ENCODE measurements at places on chromosomes 3 and 15. TPM values are rescaled to one million over a fixed set of nuclear protein-coding genes. Genes with fewer than 3 reads are reported as not detected.

DNA sequence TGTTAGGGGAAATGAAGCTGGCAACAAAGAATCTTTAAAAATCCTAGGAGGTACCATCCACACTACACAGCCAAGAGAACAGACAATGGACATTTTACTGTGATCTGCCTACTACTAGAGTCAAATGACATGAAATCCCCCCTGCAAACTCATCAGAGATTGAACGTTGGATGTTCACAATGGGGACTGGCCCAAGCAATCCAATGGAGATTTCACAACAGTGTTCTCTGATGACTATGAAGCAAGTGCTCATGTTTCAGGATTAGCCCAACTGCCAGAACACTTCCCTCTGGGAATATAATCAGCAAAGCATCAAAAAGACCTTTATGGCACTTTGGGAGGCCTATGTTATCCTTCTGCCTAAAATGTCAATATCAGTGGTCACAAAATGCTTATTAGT, 97.8 kb downstream of the IGSF11 start:
- no peak for DNase-seq

MCF2L2 gene
- total RNA-seq, result 2.0 TPM

DNA sequence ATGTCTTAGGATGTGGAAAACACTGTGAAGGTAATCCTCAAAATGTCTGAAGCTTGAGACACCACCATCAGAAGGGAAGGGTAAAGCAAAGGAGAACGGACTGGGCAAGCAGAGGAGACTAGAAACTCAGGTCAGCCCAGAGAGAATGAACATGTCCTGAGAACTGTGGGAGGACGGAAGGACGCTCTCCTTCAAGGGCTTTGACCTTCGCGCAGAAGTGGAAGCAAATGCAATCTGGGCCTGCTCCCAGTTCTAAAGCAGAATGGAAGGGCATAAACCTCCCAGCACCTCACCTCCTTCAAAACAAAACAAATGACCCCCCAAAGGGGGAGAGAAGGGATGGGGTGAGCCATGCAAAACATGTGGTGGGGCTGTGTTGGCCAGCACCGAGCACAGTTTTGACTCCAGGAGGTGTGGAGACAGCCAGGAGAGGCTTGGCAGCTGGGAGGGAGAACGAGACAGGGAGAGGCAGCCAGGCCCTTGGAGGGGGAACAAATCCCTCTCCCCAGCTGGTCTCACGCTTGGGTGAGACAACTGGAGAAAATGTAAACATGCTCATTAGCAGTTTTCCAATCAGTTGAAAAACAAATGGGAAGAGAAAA, 222.4 kb upstream of the WNT5A start:
- peak; percentile 84 for DNase-seq

GRCh38 chr3:126351086-126351770, 6.0 kb downstream of the KLF15 start:
- no peak for DNase-seq

GRCh38 chr15:89109238-89109637, 21.0 kb downstream of the ABHD2 start:
- no peak for DNase-seq

GRCh38 chr15:100762913-100763834, 116.5 kb upstream of the ALDH1A3 start:
- DNase-seq, result peak; percentile 91

GRCh38 chr3:5725801-5726200, 538.3 kb downstream of the EDEM1 start:
- DNase-seq, result no peak

DNA sequence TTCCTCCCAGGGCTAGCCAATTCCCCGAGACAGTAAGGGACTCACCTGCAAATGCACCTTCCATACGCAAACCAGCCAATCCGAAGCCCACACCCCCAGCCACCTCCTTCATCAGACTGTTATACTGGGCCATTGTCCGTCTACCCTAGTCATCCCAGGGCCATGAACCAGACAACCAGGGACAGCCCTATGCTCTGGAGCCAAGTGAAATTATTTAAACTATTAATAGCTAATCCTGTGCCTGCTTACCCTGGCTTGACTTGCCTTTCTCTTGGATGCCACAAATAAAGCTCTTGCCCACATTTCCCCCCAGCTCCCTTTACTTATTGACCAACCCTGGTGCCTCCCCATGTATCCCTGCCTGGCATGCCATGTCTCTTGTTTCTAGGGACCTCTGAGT, 4.0 kb upstream of the CHRNB4 start:
- no peak for DNase-seq

DNA sequence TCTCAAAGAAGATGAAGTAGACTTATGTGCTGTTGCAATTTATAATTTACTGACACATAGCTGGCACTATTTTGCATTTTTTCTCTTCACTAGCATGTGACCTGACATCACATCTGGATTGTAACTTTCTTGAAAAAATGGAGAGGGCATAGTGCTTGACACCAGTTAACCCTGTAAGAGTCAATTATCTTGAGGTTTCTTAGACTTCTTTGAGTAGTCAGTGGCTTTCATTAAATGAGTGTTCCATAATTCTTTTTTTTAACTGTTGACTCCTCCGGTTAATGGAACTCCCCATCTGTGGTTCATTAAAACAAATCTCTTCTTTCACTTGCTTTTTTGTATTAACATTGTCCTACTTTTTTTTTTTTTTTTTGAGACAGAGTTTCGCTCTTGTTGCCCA, 16.9 kb upstream of the PRKCI start:
- DNase-seq, result no peak

CGNL1 gene
- total RNA-seq, result 38.3 TPM

DNA sequence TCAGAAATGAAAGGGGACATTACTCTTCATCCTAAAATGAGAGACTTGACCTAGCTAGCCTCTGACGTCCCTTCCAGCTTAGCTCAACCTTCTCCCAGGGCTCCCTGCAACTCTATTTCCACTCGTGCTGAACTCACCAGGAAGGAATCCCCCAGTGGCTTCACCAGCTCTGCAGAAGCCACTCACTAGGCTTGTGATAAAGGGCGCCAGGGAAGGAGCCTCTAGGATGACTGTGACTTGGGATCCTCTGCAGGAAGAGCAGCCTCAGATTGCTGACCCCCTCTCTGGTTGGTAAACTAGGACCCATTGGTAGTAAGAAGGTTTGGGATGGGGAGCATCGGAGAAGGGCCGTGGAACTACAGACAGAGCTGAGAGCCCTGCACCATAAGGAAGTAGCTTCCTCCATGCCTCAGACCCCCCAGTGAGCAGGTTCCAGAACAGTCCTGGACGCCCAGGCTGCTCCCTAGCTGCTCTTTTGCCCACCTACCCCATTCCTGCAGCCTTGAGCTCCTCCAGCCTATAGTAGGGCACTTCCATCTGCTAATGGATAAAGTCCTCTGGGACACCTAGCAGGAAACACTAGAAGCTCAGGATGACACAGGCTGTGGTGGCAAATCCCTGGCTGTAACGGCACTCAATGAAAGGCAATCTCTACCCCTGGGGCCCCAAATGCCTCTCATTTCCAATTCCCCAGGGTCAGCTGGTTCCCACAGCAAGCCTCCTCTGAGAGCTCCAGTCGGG, 26.0 kb downstream of the PLA2G4F start:
- DNase-seq, result no peak

NOX5 gene
- 0.74 TPM for total RNA-seq

- DNase-seq, result no peak
Measured at GRCh38 chr3:20071175-20071574, 30.9 kb downstream of the KAT2B start.

- no peak for DNase-seq
Measured at GRCh38 chr3:159032311-159032710, 230.5 kb downstream of the MFSD1 start.

DNA sequence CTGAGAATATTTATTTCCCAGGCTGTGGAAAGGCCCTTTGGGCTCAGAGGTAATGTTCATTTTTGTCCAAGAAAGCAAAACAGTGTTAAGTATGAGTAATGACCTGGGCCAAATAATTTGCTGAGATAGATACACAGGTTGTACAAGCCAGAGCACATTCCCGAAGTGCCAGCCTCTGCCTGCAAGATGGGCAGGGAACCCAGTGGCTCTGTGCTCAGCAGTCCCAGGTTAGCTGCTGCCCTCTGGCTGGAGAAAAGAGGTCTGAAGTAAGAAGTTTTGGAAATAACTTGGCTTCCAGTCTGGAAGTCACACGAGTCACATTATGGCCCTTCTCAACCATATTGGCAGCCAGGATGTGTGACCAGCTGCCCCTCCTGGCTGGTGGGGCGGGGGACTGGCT, 20.2 kb downstream of the MYZAP start:
- DNase-seq, result peak; percentile 88

GRCh38 chr3:156253150-156253549, 132.8 kb downstream of the KCNAB1 start:
- no peak for DNase-seq

GRCh38 chr3:71975573-71975972, 190.6 kb upstream of the PROK2 start:
- DNase-seq, result no peak

- DNase-seq, result no peak
Measured at GRCh38 chr3:54085936-54086335, 36.4 kb upstream of the CACNA2D3 start.

PIGZ gene
- total RNA-seq, result 9.8 TPM

GRCh38 chr3:126151562-126152302, 28.7 kb downstream of the ALDH1L1 start:
- peak; percentile 67 for DNase-seq

DNA sequence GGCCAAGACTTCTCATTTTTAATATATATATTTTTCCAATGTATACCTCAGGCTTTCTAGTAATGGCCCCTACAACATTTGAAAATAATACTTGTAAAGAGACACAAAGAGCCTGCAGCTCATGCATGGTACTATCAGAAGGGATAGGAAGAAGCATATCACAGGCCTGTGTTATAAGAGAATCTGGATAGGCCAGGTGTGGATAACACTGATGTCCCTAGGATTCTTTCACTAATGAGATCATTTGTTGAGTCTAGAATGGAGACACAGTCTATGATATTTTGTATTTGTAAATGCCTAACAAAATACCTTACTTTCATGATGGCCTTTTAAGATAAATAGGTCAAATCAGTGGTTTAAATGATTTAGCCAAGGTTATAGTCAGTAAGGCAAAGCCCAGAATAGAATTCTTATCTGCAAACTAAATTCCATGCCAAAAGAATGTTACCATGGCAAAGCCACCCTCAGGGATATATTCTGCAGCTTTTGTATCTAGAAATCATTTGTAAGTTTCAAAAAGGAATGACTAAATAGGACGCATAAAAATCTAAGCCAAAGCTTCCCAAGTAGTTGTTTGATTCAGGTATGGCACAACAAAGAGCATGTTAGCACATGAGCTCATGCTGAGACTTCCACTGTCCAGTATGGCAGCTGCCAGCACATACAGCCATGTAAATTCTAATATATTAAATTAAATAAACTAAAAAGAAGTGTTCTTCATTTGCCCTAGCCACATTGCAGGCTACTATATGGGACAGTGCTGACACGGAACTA, 10.0 kb downstream of the DCP1A start:
- DNase-seq, result no peak

CLDN16 gene
- total RNA-seq, result 0.49 TPM

DNA sequence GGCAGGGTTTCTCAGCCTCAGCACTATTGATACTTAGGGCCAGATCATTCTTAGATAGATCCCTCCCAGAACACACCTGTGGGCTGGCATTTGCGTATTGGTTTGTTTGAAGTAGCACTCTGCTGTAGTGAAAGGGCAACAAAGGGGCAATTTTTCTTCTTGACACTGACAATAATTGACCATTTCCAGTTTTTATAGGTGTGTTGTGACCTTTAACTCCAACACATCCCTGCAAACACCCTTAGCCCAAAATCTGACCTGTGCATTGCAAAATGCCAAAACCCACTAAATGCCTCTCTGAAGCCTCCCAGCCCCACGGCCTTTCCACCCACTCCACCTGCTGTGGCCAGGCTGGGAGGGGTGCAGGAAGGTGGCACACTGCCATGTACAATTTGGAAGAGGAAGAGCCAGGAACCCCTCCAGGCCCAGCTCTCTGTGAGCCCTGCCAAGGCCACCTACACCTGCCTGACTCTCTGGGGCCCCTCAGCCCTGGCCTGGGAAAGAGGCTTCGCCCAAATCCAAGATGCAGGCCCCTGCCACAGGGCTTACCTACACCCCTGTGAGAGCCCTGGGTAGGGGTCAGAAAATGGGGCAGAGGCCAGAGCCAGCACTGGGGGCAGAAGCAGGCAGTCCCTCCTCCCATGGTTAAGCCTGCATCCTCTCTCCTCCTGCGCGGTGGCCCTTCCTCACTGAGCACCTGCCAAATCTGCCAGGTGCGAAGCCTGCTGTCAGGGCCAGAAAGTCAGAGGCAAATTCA, 9.6 kb upstream of the CYP11A1 start:
- no peak for DNase-seq

GRCh38 chr15:27679731-27680471, 419.2 kb downstream of the OCA2 start:
- no peak for DNase-seq

- no peak for DNase-seq
Measured at GRCh38 chr3:15634671-15635070, 33.1 kb downstream of the BTD start.

WDR93 gene
- not detected for total RNA-seq

GRCh38 chr3:8966150-8966819, 3.0 kb upstream of the RAD18 start:
- no peak for DNase-seq

DNA sequence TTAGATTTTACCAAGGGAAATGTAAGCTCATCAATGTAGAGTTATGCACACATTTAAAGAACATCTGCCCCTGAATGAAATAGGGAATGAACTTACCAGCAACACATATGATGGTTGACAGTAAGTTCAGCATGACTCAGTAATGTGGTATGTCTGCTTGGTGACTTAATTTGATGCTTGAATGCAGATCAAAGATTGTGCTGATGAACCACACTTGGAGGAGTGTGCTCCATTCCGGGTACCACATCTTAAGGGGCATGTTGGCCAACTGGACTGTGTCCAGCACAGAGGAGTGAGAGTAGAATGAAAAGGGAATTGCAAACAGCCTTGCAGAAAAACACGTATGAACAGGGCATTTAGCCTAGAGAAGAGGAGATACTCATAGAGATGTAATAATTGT, 171.0 kb upstream of the RARB start:
- DNase-seq, result no peak

DNA sequence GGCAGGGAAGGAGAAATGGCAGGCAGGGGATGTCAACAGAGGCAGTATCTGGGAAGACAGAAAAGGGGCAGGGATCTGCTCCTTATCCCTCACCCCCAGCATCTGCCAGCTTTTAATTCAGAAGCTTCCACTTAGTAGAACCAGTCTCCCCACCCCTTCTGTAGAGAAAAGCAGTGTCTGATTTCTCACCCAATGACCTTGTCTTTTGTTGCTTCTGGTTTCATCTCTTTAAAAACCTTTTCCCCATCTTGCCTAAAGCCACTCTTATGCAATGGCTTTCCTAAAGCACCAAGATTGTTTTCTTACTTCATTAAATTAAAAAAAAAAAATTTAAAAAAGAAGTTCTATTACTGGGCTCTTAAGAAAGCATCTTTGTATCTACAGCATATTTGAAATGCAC, 27.8 kb downstream of the ARHGEF3 start:
- no peak for DNase-seq

DNA sequence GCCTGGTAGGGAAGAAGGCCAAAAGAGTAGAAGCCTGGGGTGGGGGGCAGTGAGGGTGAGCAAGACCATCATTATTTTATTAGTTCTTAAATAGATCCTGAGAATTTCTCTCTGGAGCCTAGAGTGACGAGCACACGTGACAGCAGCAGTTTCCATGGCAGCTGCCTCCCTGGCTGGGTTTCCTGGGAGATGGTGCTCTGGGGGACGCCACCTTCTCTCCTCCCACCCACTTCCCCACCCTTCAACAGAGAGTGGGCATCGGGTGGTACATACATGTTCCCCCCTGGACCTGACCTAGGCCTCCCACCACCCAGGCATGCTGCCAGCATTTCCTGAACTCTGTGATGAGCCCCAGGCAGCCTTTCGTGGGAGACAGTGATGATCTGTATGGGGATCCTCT, 12.9 kb downstream of the CELF6 start:
- no peak for DNase-seq

GRCh38 chr3:41035456-41036022, 163.8 kb upstream of the CTNNB1 start:
- DNase-seq, result no peak

SLC22A14 gene
- total RNA-seq, result 0.49 TPM

Data from vagina (tissue), 2 donors.